Inflammatory macrophage treated with lipopolysaccharide for 1 hour (primary cell): ENCODE measurements at places on chromosomes 7 and 10.

- no peak for DNase-seq
Measured at GRCh38 chr10:68848281-68848680, 20.9 kb downstream of the STOX1 start.

DNA sequence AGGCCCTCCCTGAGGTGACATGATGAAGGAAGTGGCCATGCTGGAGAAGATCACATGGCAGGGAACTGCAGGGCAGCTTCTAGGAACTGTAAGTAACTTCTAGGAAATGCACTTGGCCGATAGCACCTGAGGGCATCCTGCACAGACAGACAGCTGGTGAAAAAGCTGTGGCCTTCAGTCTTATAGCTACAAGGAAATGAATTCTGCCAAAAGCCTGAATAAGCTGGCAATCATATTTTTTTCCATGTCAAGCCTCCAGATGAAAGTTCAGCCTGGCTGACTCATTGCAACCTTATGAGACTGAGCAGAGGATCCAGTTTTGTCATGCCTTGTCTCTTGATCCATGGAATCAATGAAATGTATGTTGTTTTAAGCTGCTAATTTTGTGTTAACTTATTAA lies 91.1 kb upstream of the CACNA2D1 start:
- DNase-seq = no peak

DNA sequence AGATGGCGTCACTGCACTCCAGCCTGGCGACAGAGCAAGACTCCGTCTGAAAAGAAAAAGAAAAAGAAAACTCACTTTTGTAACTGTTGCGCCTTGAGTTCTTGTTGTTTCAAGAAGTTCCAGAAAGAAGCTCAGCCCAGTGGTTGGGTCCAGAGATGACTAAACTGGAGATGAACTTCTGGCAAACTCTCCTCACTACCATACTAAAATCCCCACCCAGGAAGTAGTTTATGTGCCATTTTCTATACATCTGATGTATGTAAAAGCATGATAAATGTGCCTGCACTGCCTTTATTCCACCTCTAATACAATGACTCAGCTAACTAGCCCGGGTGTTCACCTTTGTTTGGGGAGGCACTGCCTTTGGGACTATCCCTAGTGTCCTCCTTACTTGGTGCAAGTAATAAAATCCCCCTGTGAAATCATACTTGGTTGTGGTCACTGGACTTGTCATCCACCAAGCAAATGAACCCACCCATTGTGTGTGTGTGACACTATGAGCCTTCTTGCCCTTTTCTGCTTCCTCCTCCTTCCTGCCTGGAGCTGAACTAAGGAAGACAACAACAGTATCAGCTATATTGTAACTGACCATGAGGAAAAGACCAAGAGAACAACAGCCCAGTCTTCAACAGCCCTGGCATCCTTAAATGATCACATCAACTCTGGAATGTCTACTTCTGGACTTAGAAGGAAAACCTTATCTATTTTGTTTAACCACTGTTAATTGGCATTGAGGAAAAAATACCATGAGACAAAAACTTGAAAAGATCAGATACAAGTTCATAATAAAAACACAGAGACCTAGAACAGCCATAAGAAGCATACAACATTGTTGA lies 33.6 kb downstream of the JMJD1C start:
- DNase-seq = peak; percentile 51

DNA sequence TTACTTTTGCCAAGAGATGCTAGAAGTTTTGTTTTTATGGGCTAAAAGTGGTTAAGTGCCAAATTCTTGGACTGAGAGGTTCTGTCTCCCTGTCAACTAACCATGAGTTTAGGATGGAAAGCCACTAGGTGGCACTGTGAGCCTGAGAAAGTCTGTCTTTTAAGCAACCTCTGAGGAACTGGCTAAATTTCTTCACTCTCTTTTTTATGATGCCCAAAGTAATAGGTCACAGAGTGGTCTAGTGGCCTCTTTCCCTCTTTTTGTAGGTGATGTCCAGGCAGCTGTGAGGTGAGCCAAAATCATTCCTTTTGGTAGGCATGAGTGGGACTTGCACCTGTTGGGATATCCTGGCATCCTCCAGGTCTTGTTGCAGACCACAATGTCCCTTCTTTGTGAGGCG lies 56.8 kb downstream of the SND1 start:
- peak; percentile 68 for DNase-seq

DNA sequence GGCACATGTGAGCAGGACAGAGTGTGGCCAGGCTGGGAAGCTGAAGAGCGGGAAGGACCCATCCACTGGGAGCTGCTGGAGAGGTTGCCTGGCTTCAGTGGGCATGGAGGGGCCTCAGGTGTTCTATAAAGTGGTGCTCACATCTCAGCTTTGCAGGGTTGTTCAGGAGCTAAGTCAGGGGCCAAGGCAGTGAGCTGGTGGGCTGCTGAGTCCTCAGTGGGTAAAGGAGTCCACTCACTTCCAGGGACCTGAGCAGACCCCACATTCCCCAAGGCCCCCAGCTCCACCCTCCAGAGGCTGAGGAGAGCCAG lies 28.8 kb upstream of the C10orf53 start:
- no peak for DNase-seq

- DNase-seq = no peak
Measured at GRCh38 chr10:5628451-5629302, 37.7 kb downstream of the ASB13 start.

DNA sequence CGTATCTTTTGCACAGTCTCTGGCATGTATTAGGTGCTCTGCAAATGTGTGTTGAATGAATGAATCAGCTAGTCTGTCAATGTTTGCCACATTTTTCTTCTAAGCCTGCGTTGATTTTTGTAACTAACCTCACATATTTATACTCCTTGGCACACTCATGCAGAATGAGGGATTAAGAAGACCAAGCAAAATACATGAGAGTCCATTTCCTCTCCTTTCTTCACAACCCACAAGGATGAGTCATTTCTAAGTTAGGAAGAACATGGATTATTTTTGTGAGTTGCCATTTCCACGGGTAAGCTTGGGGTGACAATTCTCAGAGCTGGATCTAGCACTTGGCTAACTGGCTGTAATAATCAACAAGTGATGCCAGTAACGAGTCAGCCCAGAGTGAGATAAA lies 158.8 kb downstream of the TWIST1 start:
- DNase-seq = no peak

DNA sequence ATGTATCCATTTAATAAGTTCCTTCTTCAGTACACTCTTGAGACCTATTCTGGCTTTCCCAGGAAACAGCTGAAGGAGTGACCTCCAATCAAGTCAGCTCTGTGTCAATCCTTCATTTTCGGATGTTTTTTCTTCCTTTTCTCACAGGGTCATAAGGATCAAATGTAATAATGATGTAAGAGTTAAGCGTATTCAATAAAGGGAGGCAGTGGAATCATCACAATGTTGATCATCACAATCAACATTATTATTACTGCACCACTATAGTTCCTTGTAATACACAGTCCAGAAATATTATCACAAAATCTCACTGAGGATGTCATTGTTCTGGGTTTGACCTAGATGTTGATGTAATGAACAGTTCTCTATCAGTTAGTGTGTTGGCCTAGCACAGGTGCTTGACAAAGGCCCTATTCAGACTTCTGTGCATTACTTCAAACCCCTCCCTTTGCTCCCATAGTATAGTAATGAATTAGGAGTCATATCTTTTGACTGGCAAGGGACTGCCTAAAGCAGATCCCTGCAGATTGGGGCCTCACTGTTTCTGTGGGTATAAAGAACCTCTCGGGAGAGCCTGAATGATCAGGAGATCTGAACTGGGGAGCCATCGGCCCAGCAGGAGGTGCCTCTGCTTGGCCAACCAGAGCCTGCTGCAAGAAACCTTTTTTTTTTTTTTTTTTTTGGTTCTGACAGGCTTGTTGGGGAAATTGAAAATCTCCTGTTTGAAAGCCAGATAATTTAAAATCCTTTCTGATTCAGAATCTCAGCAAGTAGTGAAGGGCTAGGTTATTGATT lies 100.6 kb downstream of the KAT6B start:
- DNase-seq = no peak

- no peak for DNase-seq
Measured at GRCh38 chr7:118902600-118902999, 678.1 kb downstream of the ANKRD7 start.

GRCh38 chr7:33832271-33832721 lies 73.0 kb upstream of the BMPER start:
- DNase-seq = no peak

DNA sequence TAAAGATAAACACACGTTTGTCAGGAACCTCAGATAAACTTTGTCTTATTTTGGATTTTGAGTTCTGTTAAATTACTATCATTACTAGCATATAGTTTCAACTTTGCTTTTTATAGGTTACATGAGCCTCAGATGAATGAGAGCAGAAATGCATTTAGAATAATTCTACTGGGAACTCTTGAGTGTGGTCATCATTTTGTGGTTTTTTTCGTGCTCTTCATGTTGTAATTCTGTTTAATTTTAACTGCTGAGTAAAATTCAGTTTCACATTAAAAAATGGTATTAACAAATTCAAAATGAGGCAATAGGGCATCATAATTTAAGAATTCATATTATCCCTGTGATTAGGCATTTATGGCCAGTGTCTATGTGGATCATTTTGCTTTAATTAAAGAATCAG lies 72.9 kb downstream of the GNAI1 start:
- DNase-seq = peak; percentile 8

DNA sequence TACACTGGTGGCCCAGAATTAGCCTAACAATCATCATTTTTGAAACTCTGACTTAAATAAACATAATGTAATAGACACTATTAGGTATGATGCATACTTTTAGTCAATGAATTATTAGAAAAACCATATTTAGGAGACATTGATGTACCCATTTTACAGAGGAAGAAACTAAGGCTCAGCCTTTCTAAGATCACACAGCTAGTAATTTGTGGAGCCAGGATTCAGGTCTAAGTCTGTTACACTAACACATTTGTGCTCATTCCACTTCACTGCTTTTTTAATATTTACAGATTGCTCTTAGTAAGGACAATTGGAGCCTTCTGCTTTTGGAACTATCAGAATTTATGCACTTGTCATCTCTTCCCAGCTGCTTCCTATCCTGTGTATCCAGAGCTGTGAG lies 8.9 kb downstream of the CFAP43 start:
- DNase-seq = no peak

DNA sequence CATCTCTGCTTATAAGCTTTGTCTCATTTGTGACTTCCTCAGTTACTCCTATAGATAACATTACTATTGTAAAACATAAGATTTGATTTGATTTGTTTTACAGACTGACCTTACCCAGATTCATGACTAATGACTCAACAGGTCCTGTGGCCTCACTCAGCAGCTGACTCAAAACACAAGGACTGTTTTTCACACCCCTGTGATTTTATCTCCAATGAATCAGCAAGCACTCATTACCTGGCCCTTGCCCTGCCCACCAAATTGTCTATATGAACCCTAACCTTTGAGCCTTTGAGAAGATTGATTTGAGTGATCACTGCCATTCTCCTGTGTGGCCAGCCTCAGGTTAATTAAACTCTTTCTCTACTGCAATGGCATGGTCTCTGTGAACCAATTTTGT lies 1064.6 kb upstream of the LRRTM3 start:
- no peak for DNase-seq

GRCh38 chr10:104109908-104110662 lies 11.9 kb upstream of the SFR1 start:
- DNase-seq = peak; percentile 56

GRCh38 chr7:108267615-108268014 lies 137.5 kb upstream of the LAMB4 start:
- DNase-seq = no peak

DNA sequence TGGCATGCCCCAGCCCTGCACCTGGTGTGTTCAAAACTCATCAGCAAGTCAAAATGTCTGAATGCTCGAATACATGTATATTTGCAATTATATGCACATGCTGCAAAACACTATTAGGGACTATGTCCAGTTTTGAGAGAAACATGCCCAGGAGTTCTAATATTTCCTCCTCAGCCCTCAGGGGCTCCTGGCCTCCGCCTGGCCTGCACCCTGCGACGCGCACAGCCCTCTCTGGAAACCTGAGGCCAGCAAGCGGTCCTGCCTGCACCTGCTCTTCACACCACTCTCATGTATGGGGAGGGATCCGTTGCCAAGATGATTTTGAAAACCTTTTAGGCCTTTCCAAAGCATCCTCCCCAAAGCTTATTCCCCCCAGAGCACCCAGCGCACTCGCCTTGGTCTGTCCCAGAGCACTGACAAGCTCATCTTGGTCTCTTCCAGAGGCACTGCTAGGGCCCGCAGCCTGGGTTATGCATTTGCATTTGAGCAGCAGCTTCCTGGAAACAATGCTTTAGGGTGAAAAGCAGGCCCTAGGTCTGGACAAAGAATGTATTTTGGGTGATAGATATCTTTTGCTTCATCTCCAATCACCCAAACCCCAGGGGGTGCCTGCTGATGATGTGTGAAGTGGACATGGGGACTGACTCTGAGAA lies 22.6 kb upstream of the CNPY1 start:
- DNase-seq = no peak
